ENCODE measurements at places on chromosomes 1 and 21. TPM values are rescaled to one million over a fixed set of nuclear protein-coding genes. Genes with fewer than 3 reads are reported as not detected.
A peak's percentile ranks its signal among the peaks of the same experiment; 100 is the strongest.

DNA sequence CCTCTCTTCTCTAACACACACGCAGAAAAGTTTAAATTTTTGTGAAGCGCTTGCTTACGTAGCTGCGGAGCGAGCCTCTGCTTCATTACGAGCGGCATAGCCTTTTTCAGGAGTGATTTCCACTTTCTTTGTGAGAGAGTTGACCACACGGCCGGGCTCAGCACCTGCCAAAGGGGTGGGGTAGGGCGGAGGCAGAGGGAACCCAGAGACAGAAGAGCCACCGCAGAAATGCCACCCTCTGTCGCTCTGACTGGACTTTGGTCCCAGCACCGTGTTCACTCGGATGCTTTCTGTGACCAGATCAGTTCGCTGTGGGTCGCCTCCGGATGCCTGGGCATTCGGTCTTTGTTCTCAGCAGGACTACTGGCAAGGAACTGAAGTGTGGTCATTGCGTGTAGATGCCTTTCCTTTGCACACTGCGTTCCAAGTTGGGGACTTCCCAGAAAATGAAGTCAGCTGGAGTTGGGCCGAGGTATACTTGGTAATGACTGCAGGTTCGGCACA lies 883 bp downstream of the CHODL start:
- H3K27me3 ChIP-seq = peaks cover 79% of the 10 kb centered on the region
- H3K4me1 ChIP-seq = no peaks in the 10 kb centered on the region
- no peaks in the 10 kb centered on the region for H3K36me3 ChIP-seq
- peak overlapping the region; percentile 21 for H3K4me3 ChIP-seq
- H3K27ac ChIP-seq = no peak overlapping the region

The DDAH1 gene
- total RNA-seq = 14.0 TPM

The PRELP gene
- total RNA-seq = not detected

DNA sequence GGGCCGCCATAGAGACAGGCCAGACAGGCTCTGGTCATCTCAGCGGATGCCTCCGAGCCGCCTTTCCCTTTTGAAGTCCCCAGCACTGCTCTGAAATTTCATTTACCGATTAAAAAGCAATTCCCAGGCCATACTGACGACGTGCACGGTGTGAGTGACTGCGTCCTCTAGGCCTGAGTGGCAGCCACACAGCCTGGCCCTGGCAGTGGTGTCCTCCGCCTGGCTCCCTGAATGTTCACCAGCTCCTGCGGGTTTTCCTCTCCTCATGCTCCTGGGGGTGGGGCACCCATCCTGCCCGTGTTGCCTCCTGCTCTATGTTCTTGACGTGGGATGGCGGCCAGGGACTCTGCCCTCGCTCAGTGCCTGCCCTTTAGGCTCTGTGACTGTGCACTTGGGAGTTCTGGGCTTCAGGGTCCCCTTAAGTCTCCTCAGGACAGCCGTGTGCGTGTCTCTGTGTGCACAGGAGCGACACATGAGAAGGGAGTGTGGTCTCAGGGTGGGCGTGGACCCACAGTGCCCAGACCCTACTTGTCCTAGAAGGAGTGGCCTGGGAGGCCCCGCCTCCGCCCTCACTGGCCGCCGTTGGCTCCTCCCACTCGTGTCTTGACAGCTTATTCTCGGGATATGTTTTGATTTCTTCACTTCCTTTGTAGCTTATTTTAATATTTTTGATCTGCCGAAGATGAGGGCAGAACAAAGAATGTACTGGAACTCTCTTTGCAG lies 3.6 kb downstream of the SKI start:
- no peaks in the 10 kb centered on the region for H3K36me3 ChIP-seq
- H3K27me3 ChIP-seq = no peaks in the 10 kb centered on the region
- no peak for DNase-seq

- H3K4me3 ChIP-seq = no peak overlapping the region
- no peak for DNase-seq
- H3K36me3 ChIP-seq = no peaks in the 10 kb centered on the region
- no peak overlapping the region for H3K27ac ChIP-seq
These were observed 90.1 kb downstream of the ATP1B1 start for GRCh38 chr1:169196581-169196980.

The S100A12 gene
- not detected for total RNA-seq

DNA sequence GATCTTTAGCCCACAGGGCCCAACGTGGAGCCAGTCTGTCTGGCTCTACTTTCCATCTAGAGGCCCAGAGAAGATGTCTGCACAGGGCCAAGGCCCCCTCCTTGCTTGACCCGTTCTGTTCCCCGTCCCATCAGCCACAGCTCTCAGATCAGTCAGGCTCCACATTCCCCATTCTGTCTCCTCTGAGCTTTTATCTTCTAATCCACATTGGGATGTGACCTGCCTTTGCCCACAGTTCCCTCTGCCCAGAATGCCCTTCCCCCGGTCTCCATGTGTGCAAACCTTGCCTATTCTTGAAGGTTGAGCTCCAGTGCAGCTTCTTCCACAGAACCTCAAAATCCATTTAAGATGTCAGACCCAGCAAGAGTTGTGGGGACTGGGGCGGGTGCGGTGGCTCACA lies 53.3 kb upstream of the WASF2 start:
- peaks cover 11% of the 10 kb centered on the region for H3K36me3 ChIP-seq
- H3K4me1 ChIP-seq = peaks cover 28% of the 10 kb centered on the region
- H3K27me3 ChIP-seq = no peaks in the 10 kb centered on the region
- DNase-seq = no peak
- H3K27ac ChIP-seq = peak overlapping the region; percentile 96

The BSND gene
- not detected for total RNA-seq

The SCAF4 gene
- 16.0 TPM for total RNA-seq

The KRTAP19-6 gene
- not detected for total RNA-seq

GRCh38 chr1:7108251-7108650 lies 323.0 kb downstream of the CAMTA1 start:
- H3K36me3 ChIP-seq = no peaks in the 10 kb centered on the region
- no peak overlapping the region for H3K4me3 ChIP-seq
- H3K27me3 ChIP-seq = no peaks in the 10 kb centered on the region
- DNase-seq = no peak
- no peak overlapping the region for H3K27ac ChIP-seq

The KRTAP7-1 gene
- total RNA-seq = not detected

GRCh38 chr1:38875811-38876210 lies 2.7 kb upstream of the MYCBP start:
- H3K27me3 ChIP-seq = no peaks in the 10 kb centered on the region
- DNase-seq = no peak
- H3K36me3 ChIP-seq = no peaks in the 10 kb centered on the region
- H3K27ac ChIP-seq = no peak overlapping the region
- no peak overlapping the region for H3K4me3 ChIP-seq
- H3K4me1 ChIP-seq = peaks cover 5% of the 10 kb centered on the region

The ITLN2 gene
- total RNA-seq = not detected

DNA sequence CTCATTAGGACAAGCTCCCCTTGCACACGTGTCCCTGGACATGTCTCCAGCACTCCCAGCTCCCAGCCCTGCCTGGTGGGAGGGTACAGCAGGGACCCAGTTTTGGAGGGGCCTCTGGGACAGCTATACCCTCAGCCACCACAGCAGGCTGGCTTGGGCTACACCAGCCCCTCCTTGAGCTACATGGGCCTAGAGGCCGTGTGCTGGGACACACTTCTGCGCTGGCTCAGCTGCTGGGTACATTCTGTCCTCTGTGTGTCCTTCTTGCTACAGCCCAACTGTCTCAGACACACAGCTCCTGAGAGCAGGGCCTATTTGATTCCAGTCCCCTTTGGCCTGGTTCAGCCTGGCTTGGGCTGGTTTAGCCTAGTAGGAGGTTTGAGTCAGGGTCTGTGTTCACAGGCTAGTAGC lies 26.7 kb downstream of the DMAP1 start:
- H3K4me3 ChIP-seq = no peak overlapping the region
- no peaks in the 10 kb centered on the region for H3K36me3 ChIP-seq
- no peaks in the 10 kb centered on the region for H3K27me3 ChIP-seq
- H3K27ac ChIP-seq = peak overlapping the region; percentile 85

DNA sequence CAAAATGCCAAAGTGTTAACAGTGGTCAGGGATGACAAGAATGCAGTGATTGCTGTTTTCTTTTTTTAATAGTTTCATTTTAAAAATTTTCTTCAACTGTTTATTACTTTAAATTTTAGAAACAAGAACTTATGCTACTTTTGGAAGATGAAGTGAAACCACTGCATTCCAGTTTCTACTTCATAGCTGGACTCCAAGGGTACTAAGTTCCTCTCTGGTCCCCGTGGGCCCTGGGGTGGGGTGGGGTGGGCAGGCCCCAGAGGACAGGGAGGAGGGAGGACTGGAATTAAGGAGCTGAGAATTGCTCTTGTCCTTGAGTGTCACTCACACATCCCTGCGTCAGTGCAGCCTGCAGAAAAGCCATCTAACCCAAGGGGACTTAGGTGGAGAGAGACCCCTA lies 97.3 kb downstream of the RAVER2 start:
- no peak for DNase-seq
- H3K36me3 ChIP-seq = peaks cover 12% of the 10 kb centered on the region
- H3K27ac ChIP-seq = no peak overlapping the region
- no peaks in the 10 kb centered on the region for H3K27me3 ChIP-seq

DNA sequence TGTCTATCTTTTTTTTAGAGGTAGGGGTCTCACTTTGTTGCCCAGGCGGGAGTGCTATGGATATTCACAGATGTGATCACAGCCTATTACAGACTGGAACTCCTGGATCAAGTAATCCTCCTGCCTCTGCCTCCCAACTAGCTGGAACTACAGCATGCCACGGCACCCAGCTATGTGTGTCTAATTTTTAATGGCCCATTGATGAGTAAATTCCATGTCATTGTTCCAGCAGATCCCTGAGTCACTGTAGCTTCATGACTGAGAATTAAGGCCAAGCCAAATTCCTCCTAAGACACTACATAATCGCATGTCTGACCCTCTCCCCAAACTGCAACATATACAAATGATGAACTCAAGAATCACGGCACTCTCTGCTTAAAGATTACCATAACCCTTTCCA lies 84.2 kb upstream of the RGS2 start:
- DNase-seq = no peak
- no peaks in the 10 kb centered on the region for H3K27me3 ChIP-seq
- H3K4me3 ChIP-seq = no peak overlapping the region
- H3K36me3 ChIP-seq = no peaks in the 10 kb centered on the region
- H3K27ac ChIP-seq = no peak overlapping the region

The SLC25A24 gene
- total RNA-seq = 15.5 TPM

The KCNA10 gene
- total RNA-seq = not detected

- H3K27ac ChIP-seq = no peak within 1 kb of the TSS
- H3K27me3 ChIP-seq = no peaks in the 10 kb centered on the region
- no peak within 1 kb of the TSS for H3K4me3 ChIP-seq
- H3K36me3 ChIP-seq = no peaks in the 10 kb centered on the region
These were observed at the start of gene IVL for GRCh38 chr1:152907686-152908601. TSS of gene IVL (plus strand) at chr1:152908546. CDS start at chr1:152909798, 1,252 bp downstream.

- no peaks in the 10 kb centered on the region for H3K27me3 ChIP-seq
- H3K27ac ChIP-seq = no peak overlapping the region
- H3K4me3 ChIP-seq = no peak overlapping the region
- H3K36me3 ChIP-seq = no peaks in the 10 kb centered on the region
- no peaks in the 10 kb centered on the region for H3K4me1 ChIP-seq
These were observed 167.5 kb downstream of the TPR start for GRCh38 chr1:186207391-186208085.

The LPGAT1 gene
- total RNA-seq = 22.9 TPM

- no peaks in the 10 kb centered on the region for H3K4me1 ChIP-seq
- H3K36me3 ChIP-seq = no peaks in the 10 kb centered on the region
- H3K27ac ChIP-seq = no peak overlapping the region
- no peak for DNase-seq
These were observed 263.0 kb upstream of the ZRANB2 start for GRCh38 chr1:71343686-71344416.

The PTCH2 gene
- 0.66 TPM for total RNA-seq

GRCh38 chr1:31706384-31707058 lies 2.7 kb upstream of the COL16A1 start:
- H3K36me3 ChIP-seq = no peaks in the 10 kb centered on the region
- no peaks in the 10 kb centered on the region for H3K27me3 ChIP-seq
- H3K4me3 ChIP-seq = no peak overlapping the region
- no peak overlapping the region for H3K27ac ChIP-seq

DNA sequence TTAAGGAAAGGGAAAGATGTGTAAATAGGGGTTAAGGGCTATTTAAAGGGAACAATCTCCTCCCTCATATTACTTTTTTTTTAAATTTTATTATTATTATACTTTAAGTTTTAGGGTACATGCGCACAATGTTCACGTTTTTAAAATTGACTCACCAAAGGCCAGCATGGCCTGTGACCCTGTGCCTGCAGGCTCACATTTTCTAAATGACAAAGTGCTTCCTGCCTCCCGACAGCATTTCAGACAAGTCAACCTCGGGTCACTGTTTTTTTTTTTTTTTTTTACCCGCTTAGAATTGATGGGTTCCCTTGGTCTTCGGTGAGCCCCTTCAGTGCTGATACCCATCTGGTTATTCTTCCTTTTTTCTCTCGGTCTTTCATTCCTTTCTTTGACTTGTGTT lies 70.4 kb upstream of the SCAF4 start:
- H3K36me3 ChIP-seq = no peaks in the 10 kb centered on the region
- no peak for DNase-seq
- no peak overlapping the region for H3K27ac ChIP-seq
- H3K27me3 ChIP-seq = no peaks in the 10 kb centered on the region

The OPRD1 gene
- 0.60 TPM for total RNA-seq

The LMX1A gene
- total RNA-seq = not detected

GRCh38 chr1:227816750-227817446 lies 1.4 kb downstream of the PRSS38 start:
- H3K4me3 ChIP-seq = no peak overlapping the region
- H3K27ac ChIP-seq = no peak overlapping the region
- no peaks in the 10 kb centered on the region for H3K27me3 ChIP-seq
- no peak for DNase-seq
- H3K36me3 ChIP-seq = no peaks in the 10 kb centered on the region

- DNase-seq = peak; percentile 78
- H3K4me3 ChIP-seq = no peak overlapping the region
- no peaks in the 10 kb centered on the region for H3K36me3 ChIP-seq
These were observed 221.0 kb upstream of the CSF3R start for GRCh38 chr1:36703526-36704208.

GRCh38 chr1:119008483-119009311 lies 20.6 kb upstream of the TBX15 start:
- H3K27me3 ChIP-seq = peaks cover 86% of the 10 kb centered on the region
- H3K27ac ChIP-seq = no peak overlapping the region
- peak overlapping the region; percentile 26 for H3K4me3 ChIP-seq
- peak; percentile 81 for DNase-seq
- no peaks in the 10 kb centered on the region for H3K36me3 ChIP-seq

The MARK1 gene
- 24.6 TPM for total RNA-seq

The CKS1B gene
- 52.9 TPM for total RNA-seq

The NTMT2 gene
- not detected for total RNA-seq

DNA sequence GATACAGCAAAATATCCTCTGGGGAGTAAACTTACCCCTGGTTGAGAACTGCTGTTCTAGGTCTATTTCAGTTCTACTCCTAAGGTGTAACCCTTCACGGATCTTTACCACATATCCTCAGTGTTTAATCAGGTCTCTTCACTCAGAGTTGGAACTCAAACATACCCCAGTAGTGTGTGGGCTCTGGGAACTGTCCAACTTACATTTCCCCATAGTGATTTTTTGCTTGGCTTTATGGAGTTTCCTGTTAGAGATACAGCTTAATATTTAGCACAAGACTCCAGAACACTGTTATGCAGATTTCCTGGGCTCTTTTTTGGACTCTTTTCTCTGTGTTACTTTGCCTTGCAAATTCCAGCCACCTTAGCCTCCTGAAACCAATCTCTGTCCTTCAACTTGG lies 26.7 kb upstream of the LIN9 start:
- H3K4me1 ChIP-seq = peaks cover 5% of the 10 kb centered on the region
- no peak overlapping the region for H3K4me3 ChIP-seq
- H3K36me3 ChIP-seq = no peaks in the 10 kb centered on the region
- DNase-seq = peak; percentile 66
